NCI-H2029 (cell line): ENCODE measurements at places on chromosomes 12 and 14.

- DNase-seq: no peak
These were observed 73.6 kb upstream of the REP15 start for GRCh38 chr12:27622436-27623195.

- peak; percentile 68 for DNase-seq
These were observed 2.0 kb downstream of the SIX1 start for GRCh38 chr14:60647081-60647836.

- DNase-seq: peak; percentile 77
These were observed 54.3 kb downstream of the CLMN start for GRCh38 chr14:95265106-95266094.

- DNase-seq: no peak
These were observed at the start of gene HOXC9 for GRCh38 chr12:54000116-54001114. TSS of gene HOXC9 (plus strand) at chr12:54000161. CDS start at chr12:54000189, 28 bp downstream.

GRCh38 chr12:45425426-45425825 is 209.5 kb downstream of the ANO6 start:
- DNase-seq: no peak

- DNase-seq: no peak
These were observed 158.7 kb downstream of the METTL25 start for GRCh38 chr12:82517027-82517426.

DNA sequence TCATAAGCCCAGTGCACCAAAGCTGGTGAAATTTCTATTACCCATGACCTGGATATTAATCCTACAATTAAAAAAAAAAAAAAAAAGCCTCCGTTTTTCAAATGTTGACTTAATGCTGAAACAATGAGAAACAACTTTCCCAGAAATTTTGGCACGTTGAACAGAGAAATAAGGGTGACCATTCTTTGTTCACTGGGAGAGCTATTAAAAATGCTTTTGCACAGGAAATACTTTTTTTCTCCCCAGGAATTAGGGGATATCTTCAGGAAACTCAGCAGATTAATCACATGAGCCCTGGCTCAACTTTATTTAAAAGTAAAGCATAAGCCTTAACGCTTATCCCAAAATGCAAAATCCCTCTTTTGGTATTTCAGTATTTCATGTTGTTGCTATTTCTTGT is 54.8 kb upstream of the FLRT2 start:
- DNase-seq: no peak

DNA sequence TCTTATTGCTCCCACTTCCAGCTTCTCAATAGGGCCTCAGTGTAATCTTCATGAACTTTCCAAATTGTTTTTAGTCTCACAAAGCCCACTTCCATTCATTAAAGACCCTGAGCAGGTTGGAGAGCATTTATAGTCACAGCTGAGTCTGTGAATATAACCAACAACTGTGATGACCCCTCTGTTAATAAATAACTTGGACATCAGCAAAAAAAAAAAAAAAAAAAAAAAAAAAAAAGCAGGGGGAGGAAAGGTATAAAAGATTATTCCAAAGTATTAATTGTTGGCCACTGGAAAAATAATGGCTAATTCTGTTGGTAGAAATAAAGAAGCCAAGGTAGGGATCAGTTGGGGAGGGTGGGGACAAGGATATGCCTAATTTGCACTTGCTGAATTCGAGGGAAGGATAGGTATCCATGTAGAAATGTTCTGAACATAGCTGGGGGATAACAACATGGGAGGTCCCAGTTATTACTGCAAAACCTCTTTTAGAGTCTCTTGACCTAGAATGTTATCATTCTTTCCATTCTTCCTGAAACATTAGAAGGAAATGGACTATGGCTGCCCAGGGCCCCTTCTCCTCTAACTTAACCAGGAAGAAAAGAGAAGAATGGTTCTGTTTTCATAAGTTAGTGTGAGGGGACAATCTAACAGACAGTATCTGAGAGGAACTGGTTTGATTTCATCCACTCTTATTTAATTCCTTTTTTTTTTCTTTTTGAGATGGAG is 56.5 kb downstream of the SAMD4A start:
- DNase-seq: no peak

- peak; percentile 96 for DNase-seq
These were observed 108.4 kb downstream of the C12orf42 start for GRCh38 chr12:103387385-103387784.

- DNase-seq: no peak
These were observed 96.0 kb upstream of the MDM1 start for GRCh38 chr12:68428211-68428610.

DNA sequence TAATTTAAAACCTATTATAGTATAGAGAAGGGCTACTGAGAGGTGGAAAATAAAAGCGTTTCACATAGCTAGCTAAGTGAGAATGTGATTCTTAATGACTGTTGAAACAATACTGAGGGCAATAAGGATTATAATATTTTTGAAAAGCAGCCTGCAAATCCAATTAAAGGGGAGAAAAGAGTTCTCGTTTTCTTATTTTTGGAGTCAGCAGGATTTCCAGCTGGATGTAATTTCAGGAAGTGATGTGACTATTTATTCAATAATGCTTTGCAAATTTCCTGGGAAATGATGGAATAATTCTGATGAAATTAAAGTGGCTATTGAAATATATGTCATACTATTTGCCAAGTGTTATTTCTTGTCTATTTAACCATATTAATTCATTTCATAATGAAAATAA is 279.1 kb downstream of the AEBP2 start:
- DNase-seq: no peak

GRCh38 chr14:75125617-75126016 is 1.2 kb downstream of the NEK9 start:
- no peak for DNase-seq

DNA sequence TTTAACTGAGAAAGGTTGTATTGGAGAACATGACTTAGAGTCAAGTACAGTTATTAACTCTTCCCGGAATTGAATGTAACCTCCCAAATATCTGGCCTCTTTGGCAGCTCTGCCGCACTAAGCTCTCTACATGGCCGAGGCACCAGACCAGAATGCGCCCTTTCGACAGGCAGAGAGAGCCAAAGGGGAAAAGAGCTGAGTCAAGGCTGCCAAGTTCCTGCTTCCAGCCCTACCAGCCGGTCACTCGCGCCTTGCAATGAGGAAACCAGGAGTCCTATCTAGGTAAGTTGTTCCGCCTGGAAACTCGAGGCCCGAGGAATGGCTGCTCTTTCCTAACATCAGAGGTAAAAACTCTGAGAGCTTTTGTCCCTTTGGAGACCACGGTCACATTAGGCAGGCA is 172.2 kb downstream of the BRMS1L start:
- DNase-seq: no peak

GRCh38 chr14:78530078-78530477 is 359.9 kb downstream of the NRXN3 start:
- DNase-seq: no peak

GRCh38 chr12:93680006-93680405 is 2.8 kb downstream of the CRADD start:
- no peak for DNase-seq

- no peak for DNase-seq
These were observed 39.2 kb downstream of the NFKBIA start for GRCh38 chr14:35365130-35366055.

- no peak for DNase-seq
These were observed 23.5 kb downstream of the SSH1 start for GRCh38 chr12:108833757-108834472.

DNA sequence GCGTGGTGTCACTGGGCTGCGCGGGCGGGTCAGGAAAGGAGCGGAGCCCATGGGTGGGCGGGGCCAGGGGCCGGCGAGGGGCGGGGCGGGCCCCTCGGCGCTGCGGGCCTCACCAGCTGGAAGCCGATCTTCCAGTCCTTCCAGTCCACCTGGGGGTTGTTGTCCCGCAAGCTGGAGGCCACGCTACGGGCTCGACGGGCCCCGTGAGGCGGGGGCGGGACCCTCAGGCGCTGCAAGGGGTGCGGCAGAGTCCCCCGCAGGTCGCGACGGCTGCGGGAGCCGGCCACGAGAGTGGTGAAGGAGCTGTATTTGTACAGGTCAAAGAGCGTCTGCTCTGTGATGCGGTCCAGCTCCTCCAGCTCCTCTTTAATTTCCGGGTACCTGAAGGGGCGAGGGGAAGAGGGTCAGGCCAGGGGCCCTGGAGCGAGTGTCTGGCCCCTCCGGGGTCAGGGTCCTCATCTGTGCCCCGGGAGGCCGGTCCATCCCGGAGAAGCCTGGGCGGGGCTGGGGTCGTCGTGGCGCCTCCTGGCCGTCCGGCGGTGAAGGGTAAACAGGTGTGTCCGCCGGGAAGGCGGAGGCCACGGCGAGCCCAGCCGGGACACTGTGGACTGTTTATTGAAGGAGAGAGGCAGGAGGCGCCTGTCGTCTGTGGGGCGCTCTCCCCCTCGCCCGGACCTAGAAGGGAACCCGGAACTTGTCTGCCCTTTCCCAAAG is 11.9 kb downstream of the SCNN1A start:
- DNase-seq: no peak

- DNase-seq: no peak
These were observed 82.6 kb upstream of the PTPRB start for GRCh38 chr12:70719672-70720420.

DNA sequence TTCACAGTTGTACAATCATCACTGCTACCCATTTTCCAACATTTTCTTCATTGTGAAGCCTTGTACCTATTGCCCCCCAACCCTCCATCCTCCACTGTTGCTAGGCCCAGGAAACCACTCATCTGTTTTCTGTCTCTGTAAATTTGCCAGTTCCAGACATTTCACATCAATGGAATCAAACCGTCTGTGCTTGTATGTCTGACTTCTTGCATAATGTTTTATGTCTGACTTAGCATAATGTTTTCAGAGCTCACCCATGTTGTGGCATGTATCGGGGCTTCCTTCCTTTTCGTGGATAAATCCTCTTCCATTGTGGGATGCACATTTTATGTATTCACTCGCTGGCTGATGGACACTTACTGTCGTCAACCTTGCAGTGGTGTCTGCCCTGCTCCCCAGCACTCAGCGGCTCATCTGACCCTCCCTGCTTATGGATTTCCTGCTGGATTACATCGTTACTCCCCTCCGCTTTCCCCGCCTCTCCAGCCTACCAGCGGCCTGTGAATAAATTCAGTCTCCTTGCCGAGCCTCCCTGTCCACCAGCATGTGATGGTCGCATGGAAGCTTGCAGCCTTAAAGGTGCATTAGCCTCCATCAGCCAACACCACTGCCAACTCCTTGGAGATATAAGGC is 727.6 kb upstream of the TMEM132C start:
- DNase-seq: no peak

GRCh38 chr12:50637870-50638481 is 125.9 kb upstream of the ATF1 start:
- DNase-seq: peak; percentile 33

DNA sequence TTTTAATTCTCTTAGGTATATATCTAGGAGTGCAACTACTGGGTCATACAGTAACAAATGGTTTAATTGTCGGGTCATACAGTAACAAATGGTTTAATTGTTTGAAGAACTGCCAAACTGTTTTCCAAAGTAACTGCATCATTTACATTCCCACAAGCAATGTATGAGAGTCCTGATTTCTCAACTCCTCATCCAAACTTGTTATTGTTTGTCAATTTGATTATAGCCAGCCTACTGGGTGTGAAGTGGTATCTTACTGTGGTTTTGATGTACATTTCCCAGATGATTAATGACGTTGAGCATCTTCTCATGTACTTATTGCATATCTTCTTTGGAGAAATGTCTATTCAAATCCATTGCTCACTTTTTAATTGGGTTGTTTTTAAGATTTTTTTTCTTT is 67.6 kb upstream of the CFL2 start:
- no peak for DNase-seq

- no peak for DNase-seq
These were observed 34.3 kb downstream of the KTN1 start for GRCh38 chr14:55614304-55614703.

- DNase-seq: no peak
These were observed 366.3 kb downstream of the DPF3 start for GRCh38 chr14:72527591-72527990.

DNA sequence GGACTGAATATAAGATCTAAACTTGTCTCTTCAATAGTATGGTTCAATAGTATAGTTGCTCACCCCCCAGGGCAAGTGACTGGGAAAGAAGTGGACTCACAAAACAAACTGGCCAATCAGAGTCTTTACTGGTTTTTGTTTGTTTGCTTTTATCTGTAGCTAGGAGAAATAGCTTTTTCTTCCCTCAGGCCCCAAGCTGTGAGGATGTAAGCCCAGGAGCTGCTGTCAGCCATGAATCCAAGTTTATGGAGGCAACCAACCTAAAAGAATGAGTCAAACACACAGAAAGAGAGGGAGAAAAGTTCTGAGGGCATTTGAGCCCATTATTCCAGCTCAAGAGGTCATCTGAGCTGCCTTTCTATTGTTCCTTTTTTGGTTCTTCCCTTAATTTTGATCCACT is 375.3 kb downstream of the BCAT1 start:
- no peak for DNase-seq

DNA sequence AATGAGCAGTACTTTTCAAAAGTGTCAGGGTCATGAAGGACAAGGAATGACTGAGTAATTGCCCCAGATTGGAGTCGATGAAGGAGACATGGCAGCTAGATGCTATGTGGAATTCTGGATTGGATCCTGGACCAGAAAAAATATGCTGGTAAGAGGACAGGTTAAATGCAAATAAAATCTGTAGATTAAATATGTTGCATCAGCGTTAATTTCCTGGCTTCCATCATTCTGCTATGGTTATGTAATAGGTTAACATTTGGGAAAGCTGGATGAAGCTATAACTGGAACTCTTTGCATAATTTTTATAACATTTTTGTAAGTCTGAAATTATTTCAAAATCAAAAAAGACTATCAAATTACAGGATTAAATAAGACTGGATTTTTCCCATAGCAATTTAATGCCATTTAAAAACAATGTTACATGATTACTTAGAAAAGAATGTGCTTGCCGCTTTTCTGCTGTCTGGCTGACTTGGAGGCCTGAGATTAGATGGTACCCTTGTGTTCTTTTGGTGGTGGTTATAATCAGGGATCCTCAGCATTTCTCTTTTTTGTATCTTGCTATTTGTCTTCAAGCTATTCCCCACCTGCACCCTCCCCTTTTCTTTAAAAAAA is 65.1 kb downstream of the FBXW8 start:
- DNase-seq: no peak

- no peak for DNase-seq
These were observed 33.7 kb upstream of the TTC7B start for GRCh38 chr14:90849787-90850444.

DNA sequence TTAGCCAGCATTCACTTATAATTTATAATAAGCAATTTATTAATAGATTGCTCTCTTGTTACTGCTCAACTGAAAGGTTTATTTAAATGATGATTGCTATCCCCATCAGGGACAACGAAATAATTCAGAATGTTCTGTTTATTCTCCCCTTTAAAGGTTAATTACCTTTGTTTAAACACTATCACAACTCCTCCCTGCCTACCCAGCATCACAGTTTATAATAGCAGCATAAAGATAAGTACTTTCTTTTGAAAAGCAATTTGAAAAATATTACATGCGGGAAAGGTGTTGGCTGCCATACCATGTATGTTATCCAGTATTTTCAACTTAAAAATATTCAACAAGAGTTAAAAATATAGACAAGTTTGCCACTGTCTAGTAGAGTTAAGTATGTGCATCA is 30.6 kb downstream of the SCAF11 start:
- DNase-seq: no peak

GRCh38 chr14:54256156-54256555 is 140.7 kb upstream of the CDKN3 start:
- no peak for DNase-seq
